Posterior cingulate gyrus (tissue), 11 donors: ENCODE measurements at places on chromosomes 6 and 20.

DNA sequence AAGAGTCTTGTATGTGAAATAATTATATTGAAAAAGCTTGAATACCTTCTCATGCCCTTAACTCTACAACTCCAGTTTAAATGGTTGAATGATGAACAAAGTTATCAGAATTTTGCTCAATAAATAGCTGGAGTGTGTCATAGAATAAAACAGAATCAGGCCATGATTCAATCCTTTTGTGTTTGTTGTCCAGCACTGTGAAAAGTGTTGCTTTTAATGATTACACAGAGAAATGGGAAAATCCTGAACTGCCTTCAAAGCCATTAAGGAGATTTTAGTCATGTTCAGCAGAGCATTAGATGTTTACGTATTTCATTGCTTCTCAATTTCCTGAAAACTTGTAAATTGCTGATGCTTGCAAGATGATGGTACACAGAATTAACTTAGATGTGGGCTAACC lies 262.9 kb upstream of the BTBD3 start:
- DNase-seq, result no peak

- peak; percentile 74 for DNase-seq
Measured at GRCh38 chr6:31587791-31588777, 2.0 kb downstream of the LST1 start.

- no peak for DNase-seq
Measured at GRCh38 chr20:41005361-41005729, 23.3 kb upstream of the TOP1 start.

GRCh38 chr6:11320914-11321597 lies 88.6 kb upstream of the NEDD9 start:
- DNase-seq, result no peak

DNA sequence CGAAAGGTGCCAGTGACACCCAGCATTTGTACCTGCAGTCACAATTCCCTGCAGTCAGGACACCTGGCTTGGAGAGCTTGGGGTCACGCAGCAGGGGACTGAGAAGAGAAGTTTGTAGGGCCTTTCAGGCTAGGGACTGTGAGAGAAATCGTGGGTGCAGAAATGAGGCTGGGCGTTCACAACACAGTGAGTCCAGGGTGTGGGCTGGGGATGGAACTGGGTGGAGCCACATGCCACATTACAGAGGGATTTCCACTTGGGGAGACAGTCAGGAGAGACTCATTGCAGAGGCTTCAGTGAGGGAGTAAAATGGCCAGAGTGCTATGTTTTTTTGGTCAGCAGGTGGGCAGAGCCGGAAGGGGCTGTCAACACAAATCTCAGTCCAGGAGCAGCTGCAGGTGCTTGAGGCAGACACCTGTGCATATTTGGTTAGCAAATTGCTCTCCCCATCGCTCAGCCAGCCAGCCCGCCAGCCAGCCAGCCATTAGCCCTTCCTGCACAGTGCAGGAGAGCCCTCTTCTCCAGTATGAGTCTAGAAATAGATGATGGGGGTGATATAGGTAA lies 7.4 kb downstream of the ITPR3 start:
- DNase-seq, result no peak
